ENCODE measurements at places on chromosomes 3 and 15. TPM values are rescaled to one million over a fixed set of nuclear protein-coding genes. Genes with fewer than 3 reads are reported as not detected.

SEMA3G gene
- total RNA-seq = 70.1 TPM

- H3K27ac ChIP-seq = no peak overlapping the region
- H3K36me3 ChIP-seq = no peaks in the 10 kb centered on the region
- H3K4me1 ChIP-seq = peaks cover 15% of the 10 kb centered on the region
- H3K27me3 ChIP-seq = peaks cover 64% of the 10 kb centered on the region
- no peak overlapping the region for H3K4me3 ChIP-seq
- DNase-seq = no peak
These were observed 4.1 kb downstream of the ISLR2 start for GRCh38 chr15:74134387-74135027.

GRCh38 chr15:64856429-64857145, 14.9 kb downstream of the PLEKHO2 start:
- no peak for DNase-seq
- peaks cover 7% of the 10 kb centered on the region for H3K4me1 ChIP-seq
- H3K36me3 ChIP-seq = no peaks in the 10 kb centered on the region
- no peaks in the 10 kb centered on the region for H3K27me3 ChIP-seq
- H3K4me3 ChIP-seq = no peak overlapping the region

GRCh38 chr15:41982133-41982930, 10.0 kb upstream of the EHD4 start:
- no peaks in the 10 kb centered on the region for H3K4me1 ChIP-seq
- H3K27ac ChIP-seq = no peak overlapping the region
- DNase-seq = peak; percentile 6
- H3K4me3 ChIP-seq = no peak overlapping the region
- no peaks in the 10 kb centered on the region for H3K27me3 ChIP-seq
- no peaks in the 10 kb centered on the region for H3K36me3 ChIP-seq

ANKUB1 gene
- total RNA-seq = not detected

- H3K36me3 ChIP-seq = no peaks in the 10 kb centered on the region
- no peaks in the 10 kb centered on the region for H3K4me1 ChIP-seq
- H3K27ac ChIP-seq = no peak overlapping the region
- H3K4me3 ChIP-seq = no peak overlapping the region
These were observed 31.7 kb downstream of the NR2F2 start for GRCh38 chr15:96362011-96362754.
